ENCODE measurements at places on chromosomes 3 and 15.

DNA sequence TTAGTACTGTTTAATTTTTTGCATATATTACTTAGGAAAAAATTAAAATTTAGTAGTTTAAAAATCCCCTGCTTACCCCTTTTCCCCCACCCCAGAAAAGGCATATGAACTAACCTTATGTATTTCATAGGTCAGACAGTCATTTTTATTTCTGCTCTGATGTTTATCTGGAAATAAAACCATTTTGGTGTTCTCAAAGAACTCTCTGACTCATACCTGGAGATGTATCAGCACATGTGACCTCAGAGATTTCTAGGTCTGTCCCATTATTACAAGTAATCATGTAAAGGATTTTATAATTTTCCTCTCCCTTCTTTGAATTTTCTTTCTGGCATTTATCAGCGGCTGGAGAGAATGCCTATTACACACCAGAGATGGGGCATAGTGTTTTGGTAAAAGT is 14.1 kb upstream of the CCR8 start:
- no peak for DNase-seq

- no peak for DNase-seq
Measured at GRCh38 chr15:91895051-91895450, 41.5 kb downstream of the SLCO3A1 start.

DNA sequence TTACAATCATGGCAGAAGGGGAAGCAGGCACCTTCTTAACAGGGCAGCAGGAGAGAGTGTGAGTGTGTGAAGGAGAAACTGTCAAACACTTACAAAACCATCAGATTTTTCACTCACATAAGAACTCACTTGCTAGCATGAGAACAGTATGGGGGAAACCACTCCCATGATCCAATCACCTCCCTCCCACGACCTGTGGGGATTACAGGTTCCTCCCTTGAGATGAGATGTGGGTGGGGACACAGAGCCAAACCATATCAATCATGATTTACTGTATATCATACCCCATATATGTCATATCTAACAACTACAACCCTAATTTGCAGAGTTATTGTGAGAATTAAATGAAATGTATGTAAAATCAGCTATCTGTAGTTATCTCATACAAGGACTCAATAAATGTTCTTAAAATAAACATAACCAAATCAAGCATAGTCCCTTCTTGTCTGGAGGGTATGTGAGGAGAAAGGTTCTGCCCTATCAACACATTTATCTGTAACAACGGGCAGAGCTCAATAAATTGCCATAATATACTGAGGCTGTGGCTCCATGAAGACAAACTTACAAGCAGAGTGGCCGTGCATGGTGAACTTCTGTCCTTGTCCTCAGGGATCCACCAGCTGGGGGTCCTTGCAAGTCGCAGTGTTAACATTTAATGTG is 504.7 kb downstream of the SOX2 start:
- no peak for DNase-seq

GRCh38 chr3:150582620-150583019 is 20.5 kb upstream of the SELENOT start:
- DNase-seq: no peak

DNA sequence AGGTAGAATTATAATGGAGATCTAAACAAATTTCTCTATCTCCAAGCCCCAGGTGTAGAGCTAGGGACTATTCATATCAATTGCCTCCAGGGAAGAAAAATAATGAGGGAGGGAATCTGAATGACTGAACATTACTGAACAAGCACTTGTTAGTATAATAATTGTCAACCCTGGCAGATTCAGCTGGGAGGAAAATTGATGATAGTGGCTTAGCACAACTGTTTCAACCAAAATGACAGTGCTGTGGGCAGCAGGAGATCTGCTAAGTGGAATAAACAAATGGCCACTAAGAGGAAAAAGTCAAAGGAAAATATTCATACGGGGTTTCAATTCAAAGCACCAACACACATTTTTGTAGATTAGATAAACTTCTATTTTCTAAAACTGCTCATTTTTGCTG is 294.9 kb upstream of the ZNF385D start:
- no peak for DNase-seq

DNA sequence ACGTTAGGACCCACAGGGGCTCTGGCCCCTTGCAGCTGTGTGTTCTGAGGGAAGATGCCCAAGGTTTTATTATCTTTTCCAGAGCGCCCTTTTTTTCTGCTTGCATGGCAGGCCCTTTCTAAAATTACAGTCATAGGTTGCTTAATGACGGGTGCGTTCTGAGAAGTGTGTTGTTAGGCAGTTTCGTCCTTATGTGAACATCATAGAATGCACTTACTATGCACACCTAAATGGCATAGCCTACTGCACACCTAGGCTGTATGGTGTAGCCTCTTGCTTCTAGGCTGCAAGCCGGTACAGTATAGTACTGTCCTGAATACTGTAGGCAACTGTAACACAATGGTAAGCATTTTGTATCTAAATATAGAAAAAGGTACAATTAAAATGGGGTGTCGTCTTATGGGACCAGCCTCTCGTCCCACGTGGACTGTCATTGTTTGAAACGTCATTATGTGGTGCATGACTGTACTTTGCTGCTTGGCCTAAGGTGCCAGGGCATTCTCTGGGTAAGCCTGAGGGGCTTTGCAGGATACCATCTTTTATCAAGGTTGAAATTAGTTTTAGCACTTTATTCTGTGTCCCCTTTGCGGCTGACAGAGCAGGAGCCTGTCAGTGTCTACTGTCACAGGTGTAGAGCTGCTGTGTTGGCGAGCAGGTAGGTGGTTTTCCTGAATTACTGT is 10.9 kb downstream of the KLF13 start:
- DNase-seq: no peak

GRCh38 chr15:31160740-31161495 is 59.4 kb upstream of the TRPM1 start:
- DNase-seq: no peak

DNA sequence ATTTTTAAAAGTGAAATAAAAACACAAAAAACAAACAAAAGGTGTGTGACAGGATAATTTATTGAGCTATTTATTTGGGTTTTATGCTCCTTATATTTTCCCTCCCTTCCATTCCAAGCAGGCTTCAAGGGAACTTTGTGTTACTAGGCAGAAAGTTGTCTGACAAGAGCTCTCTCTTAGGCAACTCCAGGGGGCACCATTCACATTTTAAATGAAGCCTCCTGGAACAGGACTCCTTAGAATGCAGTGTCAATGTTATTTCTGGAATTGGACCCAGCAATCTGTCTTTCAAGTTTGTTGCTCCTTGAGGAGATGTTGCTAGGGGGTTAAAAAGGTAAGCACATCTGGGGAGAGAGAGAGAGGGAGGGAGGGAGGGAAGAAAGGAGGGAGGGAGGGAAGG is 5.4 kb upstream of the RFX7 start:
- no peak for DNase-seq

DNA sequence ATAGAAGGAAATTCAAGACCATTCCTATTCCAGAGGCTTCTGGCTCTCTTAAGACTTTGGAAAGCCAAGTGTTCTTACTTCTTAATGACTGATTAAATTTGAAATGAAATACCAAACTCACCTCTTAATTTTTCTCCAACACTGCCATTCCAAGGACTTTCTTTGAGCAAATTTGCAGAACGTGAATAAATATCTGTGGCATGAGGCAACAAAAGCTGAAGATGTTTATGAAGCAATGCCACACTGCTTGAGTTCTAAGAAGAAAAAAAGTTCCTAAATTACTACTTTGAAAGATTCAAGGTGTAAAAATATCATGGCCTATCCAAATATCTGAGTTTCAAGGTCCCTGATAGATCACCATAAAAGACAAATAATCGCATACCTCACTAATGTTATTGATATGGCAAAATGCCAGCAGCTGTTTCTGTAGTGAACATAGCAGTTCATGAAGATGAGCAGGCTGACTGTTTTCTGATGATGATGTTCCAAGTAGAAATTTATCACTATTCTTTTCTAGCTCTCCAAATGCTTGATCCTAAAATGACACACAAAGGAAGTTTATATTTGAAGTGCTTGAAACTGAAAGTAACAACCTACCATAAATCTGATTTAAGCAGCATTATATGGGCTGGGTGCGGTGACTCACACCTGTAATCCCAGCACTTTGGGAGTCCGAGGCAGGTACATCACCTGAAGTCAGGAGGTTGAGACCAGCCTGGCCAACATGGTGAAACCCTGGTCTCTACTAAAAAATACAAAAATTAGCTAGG is 104.4 kb downstream of the HERC1 start:
- DNase-seq: no peak

GRCh38 chr3:108833611-108834010 is 11.0 kb downstream of the TRAT1 start:
- peak; percentile 43 for DNase-seq

- DNase-seq: no peak
Measured at GRCh38 chr3:62631488-62631887, 243.7 kb downstream of the CADPS start.

DNA sequence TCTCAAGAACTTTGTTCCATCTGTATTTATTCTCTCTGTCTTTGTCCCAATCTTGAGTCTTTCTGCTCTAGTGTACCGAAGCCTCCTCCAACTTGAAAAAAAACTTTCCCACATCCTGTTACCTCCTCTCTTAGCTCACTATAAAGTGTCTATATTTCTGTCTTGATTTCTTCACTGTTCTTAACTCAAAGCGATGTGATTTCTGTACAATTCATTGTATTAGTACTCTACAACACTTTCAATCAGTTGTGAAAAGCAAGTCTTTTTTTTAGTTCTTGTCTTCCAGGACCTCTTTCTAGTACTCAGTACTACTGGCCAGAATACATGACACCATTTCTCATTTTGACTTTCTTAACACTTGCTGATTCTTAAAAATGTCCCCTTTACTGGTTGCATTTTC is 353.5 kb upstream of the SATB1 start:
- no peak for DNase-seq

DNA sequence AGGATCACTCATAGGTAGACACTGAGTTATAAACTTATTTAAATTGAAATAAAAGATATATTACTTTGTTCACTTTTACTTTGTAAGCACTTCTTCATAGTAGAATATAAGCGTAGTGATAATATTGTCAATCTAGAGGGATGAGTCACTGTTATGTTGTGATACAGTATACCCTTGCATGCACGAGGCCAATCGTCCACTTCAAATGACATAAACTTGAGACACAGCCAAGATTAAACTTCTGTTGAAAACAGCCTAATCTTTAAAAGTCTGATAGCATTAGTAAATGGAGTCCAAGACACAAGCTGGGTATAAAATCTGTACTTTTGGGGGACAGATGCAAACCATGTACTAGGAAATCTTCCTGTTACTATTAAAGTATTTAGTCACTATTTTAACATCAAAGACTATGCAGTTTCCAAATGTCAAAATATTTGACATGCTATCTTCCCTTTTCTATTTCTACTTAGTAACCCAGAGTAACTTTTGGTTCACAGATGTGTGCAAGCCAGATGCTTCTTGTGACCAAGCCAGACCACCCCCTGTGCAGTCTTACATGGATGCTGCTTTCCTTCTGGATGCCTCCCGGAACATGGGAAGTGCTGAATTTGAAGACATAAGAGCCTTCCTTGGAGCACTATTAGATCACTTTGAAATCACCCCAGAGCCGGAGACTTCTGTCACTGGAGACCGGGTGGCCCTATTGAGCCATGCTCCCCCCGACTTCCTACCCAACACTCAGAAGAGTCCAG is 85.3 kb downstream of the PIK3R4 start:
- DNase-seq: no peak

GRCh38 chr3:8938021-8938420 is 25.3 kb downstream of the RAD18 start:
- DNase-seq: peak; percentile 14

GRCh38 chr15:83993591-83993990 is 242.0 kb upstream of the GOLGA6L4 start:
- DNase-seq: no peak

- DNase-seq: no peak
Measured at GRCh38 chr3:42851228-42851834, 24.3 kb downstream of the CYP8B1 start.

DNA sequence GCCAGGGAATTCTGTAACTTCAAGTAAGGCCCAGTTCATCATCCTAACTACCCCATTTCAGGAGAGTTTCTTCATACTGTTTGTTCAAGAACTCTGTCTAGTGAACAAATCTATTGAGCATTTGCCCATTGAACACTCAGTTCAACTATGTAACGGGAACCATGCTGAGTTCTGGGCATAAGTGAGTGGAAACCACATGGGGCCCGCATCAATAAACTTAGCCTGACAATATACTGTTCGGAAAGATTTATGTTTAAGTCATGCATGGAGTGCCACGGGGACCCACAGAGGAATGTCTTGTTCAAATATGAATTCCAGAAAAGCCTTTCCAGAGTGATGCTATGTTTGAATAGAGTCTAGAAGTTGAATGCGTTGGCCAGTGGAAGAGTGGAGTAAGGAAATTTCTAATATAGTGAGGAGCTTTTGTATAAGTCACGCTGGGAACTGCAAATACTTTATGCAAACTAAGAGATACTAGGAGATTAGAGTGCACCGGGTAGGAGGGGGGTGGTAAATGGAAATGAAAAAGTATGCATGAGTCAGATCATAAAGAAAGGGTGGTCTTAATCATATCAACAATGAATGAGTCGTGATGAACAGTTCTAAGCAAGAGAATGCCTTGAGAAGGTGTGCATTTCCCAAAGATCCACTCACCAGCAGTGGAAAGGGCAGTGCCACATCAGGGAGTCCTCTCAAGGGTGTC is 279.8 kb downstream of the VPS13C start:
- DNase-seq: no peak

- no peak for DNase-seq
Measured at GRCh38 chr15:39918688-39919385, 1.2 kb downstream of the GPR176 start.

DNA sequence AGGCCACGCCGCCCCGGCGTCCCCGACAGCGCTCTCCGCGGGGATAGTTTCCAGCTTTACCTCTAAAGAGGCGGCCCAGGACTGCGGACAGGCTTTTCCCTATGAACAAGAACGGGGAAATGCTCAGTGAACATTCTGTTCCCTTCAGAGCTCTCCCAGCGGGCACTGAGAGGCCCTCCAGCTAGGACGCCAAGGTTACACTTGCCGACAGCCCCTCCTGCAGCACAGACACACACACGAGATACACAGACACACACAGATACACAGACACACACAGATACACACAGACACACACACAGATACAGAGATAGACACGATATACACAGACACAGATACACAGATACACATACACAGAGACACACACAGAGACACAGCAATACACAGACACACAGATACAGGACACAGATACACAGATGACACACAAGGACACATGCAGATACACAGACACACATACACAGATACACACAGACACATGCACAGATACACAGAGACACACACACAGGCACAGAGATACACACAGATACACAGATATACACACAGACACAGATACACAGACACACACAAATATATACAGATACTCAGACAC is 533 bp upstream of the OCA2 start:
- no peak for DNase-seq

GRCh38 chr15:45343258-45343860 is 35.0 kb downstream of the GATM start:
- no peak for DNase-seq
